Dermis microvascular lymphatic vessel endothelial cell (primary cell): ENCODE measurements at places on chromosomes 5 and 9.
A peak's percentile ranks its signal among the peaks of the same experiment; 100 is the strongest.

DNA sequence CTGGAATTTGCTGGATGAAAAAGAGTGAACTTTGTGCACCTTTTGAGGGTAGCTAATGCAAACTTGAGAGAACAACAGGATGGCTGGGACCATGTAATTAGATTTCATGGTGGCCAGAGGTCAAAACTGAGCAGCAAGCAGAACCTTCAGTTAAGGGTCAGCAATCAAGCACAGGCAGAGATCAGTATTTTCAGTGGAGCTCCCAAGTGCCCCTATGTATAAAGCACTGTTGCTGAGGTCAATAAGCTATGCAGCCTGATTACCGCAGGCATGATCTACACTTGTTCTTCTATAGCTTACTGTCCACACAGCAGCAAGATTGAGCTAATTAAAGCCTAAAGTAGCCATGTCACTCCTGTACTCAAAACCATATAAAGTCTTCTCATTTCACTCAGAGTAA lies 62.1 kb upstream of the TMC1 start:
- DNase-seq, result no peak

- no peak for DNase-seq
Observed at GRCh38 chr9:68964102-68964541, 49.8 kb downstream of the PRKACG start.

DNA sequence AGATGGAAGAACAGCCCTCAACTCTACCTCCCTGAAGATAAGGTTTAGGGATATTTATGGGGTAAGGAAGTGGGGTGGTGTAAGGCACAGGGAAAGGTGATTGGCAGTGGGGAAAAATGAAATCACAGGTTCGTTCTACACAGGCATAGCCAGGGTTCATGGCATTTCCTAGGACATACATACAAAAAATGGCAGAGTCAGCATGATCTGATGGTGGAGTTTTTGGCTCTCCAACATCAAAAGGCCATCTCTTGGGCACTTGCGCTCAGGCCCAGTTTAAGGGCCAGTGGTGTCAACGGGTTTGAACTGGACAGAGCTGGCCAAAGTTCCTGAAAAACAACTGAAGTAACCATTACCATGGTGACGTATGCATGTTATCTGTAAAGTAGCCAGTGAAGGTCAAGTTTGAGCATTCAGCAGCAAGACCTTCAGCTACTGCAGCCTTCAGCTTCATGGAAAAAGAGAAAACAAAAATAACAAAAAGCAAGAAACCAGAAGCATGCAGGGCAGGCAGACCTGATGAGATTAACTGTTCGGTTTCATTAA lies 92.8 kb downstream of the SMARCA2 start:
- no peak for DNase-seq

DNA sequence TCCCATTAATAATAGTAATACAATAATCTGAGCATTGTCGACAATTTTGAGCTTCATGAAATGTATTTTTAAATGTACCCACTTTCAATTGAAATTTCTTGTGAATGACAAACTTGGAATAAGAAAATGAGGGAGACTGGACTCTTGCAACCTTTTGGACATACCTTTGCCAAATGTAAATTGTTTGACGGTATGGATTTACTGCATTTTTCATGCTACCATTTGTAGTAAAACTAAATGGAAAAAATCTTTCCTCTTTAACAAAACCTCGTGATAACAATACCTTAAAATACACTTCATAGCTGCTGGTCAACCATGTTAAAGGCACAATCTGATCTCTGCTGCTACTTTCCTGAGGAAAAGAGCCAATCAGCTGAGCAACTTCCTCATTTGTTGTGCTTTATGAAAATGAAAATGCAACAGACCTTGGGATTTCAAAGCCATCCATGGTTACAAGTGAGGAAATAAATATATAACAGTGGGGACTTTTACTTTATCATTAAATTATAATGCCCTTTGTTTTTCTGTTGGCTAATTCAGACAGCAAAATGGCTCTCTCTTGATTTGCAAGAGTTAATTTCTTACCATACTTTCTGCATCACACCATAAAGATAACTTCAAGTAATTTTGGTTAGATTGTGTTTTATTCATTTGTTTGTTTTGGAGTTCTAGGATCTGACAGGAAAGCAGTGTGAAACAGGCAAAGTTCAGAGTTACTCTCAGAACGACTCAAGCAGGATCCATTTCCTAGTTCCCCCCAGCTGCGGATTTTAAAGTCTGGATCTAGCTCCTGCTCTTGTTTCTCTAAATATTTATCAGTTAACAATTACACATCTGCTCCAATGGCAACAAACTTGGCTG lies 1.1 kb downstream of the ALDH1A1 start:
- peak; percentile 28 for DNase-seq

- no peak for DNase-seq
Observed at GRCh38 chr9:124190761-124191160, 67.0 kb upstream of the NEK6 start.

DNA sequence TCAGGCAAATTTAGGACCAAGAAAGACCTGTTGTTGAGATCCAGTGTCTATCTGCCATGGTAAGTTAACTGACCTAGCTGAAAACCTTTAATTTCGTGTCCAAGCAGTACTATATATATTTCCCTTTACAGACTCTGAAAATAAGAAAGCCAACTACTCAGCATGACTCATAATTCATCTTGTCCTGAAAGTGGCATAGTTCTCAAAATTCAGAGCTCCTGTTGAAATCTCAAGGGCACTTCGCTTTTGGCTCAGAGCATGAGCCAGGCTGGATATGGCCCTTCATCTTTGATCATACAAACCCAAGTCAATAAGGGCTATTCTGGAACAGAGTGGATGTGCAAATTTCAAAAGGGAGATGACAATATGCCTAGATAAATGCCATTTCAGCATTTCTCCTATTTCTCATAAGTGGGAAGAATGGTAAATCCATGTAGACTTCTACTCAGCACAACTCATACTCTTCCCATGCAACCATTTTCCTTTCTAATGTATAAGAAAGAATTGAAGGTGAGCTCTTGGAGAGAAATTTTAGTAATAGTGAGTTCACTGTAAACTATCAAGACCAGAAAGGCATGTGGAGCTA lies 567.9 kb upstream of the DAB2 start:
- DNase-seq, result no peak

- DNase-seq, result no peak
Observed at GRCh38 chr5:60843386-60843935, 608 bp downstream of the ELOVL7 start.

GRCh38 chr9:70641631-70642030 lies 227.2 kb upstream of the KLF9 start:
- peak; percentile 59 for DNase-seq

GRCh38 chr5:125327676-125328075 lies 581.2 kb upstream of the ZNF608 start:
- DNase-seq, result no peak

- no peak for DNase-seq
Observed at GRCh38 chr9:97176206-97176605, 131.3 kb upstream of the CCDC180 start.

GRCh38 chr5:150138551-150139265 lies 16.9 kb downstream of the PDGFRB start:
- DNase-seq, result peak; percentile 85

- no peak for DNase-seq
Observed at GRCh38 chr5:82885627-82886389, 191.4 kb downstream of the TMEM167A start.

GRCh38 chr9:8301296-8301695 lies 501.7 kb upstream of the DMAC1 start:
- DNase-seq, result no peak

GRCh38 chr5:87722286-87722685 lies 309.6 kb upstream of the CCNH start:
- DNase-seq, result no peak

DNA sequence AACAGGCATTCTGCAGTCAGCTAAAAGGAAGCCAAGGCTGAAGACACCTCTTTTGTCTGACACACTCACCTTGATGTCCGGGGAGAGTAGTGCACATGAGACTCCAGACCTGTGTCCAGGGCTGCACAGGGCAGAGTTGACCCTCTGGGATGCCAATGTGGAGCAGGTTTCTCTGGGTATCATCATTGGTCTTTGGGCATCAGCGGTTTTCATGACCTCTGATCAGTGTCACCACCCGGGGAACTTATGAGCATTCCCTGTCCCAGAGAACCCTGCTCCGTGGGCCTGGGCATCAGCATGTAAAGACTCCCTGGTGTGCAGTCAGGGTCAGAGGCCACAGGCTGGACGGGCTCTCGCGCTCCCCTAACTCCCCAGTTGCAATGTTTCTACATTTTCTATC lies 80.2 kb downstream of the NSUN2 start:
- no peak for DNase-seq

DNA sequence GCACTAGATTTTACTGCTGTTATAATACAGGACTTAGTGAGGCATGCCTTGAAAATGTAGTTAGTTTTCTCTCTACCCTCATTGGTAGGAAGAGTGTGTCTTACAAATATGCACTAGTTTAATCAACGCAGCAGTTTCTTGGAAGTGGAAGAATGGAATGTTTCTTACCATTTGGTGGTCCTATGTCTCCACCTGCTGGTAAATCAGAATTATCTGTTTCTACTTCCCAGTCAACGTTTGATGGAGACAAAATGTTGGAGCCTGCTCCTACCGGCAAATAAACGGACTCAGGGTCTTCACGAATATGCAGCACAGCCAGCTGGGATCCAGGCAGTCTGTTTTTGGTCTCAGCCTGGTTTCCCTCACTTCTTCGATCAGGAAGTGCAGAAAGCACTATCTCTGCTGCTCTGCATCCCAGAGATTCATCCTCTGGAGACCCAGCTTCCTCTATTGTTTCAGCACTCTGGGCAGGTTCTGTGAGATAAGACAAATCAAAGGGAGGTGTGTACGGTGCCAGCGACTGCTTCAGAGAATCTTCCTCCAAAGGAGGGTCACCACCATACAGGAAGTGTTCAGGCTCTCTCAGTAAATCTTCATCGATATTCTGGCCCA lies 59.5 kb upstream of the PCA3 start:
- DNase-seq, result peak; percentile 89

GRCh38 chr9:82922686-82923085 lies 140.3 kb downstream of the RASEF start:
- no peak for DNase-seq

DNA sequence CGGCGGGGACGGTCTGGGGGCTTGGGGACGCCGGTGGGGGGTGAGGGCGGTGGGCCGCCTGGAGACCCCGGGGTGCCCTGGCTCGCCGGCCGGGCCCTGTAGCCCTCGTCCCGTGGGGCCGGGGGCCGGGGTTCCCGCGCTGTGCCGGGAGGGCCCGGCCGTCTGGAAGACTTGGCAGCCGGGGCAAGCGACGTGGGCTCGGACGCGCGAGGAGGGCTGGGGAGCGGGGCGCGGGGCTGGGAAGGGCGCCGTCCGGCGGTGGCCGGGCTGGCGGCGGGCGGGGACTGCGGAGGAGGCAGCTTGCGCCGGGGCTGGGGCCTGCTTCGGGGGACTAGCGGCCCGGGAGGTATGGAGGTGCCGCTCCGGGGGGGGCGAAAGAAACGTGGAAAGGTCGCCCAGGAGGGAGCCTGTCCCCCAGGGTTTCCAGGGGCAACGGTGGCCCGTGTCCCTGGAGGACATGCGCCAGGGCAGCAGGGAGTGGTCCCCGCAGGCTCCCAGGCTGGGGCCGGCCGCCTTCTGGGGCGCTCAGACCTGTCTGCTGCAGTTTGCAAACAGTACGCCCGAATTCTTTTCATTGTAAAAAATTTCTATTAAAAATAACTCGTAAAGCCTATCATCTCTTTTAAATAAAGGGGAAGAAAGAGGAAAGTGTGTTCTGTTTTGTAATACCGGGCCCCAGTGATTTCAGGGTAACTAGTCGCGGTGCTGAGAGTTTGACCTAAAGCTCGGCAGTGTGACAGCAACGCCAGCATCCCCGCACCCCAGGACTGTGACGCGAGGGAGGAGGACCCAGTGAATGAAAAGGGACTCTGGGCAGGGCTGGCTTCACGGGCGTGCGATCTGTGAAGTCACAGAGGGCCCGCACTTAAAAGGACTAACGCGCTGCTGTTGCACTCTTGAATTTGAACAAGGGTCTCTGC lies 752 bp upstream of the ANKH start:
- DNase-seq, result no peak

- DNase-seq, result no peak
Observed at GRCh38 chr9:98530806-98531386, 177.8 kb downstream of the GABBR2 start.

DNA sequence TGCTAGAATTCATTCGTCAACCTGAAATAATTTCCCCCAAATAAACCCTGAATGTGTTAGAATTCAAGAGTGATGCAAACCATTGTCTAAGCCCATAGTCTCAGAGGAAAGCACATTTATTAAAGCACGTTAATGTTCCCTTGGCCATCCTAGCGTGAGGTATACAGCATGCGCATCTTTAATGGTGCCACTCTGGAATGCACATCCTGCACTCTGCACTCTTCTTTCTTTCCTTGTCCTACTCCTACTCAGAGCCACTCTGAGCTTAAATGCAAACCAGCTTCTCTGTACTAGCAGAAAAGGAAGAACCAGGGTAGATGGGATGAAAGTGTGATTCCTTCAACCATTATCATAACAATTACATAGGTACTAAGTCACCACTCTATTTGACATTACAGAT lies 50.4 kb downstream of the ARL15 start:
- no peak for DNase-seq

- DNase-seq, result no peak
Observed at GRCh38 chr9:9997585-9997984, 615.2 kb downstream of the PTPRD start.

- no peak for DNase-seq
Observed at GRCh38 chr5:72125941-72126620, 18.8 kb downstream of the MAP1B start.

DNA sequence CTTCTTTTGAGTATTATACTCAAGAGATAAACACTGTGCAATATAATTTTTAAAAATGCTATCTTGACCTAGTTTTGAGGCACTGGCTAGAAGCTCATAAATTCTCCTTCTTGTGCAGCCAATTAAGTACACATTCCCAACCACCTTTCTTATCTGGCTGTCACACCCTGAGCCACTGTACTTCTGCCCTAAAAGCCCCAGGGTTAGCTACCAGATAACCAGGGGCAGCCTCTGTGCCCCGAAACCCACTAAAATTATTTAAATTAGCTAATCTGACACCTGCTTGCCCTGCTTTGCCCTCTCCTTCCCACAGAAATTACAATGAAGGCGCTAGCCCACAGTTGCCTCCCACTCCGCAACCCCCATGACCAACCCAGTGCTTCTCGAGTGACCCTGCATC lies 597.3 kb upstream of the TYRP1 start:
- DNase-seq, result no peak

DNA sequence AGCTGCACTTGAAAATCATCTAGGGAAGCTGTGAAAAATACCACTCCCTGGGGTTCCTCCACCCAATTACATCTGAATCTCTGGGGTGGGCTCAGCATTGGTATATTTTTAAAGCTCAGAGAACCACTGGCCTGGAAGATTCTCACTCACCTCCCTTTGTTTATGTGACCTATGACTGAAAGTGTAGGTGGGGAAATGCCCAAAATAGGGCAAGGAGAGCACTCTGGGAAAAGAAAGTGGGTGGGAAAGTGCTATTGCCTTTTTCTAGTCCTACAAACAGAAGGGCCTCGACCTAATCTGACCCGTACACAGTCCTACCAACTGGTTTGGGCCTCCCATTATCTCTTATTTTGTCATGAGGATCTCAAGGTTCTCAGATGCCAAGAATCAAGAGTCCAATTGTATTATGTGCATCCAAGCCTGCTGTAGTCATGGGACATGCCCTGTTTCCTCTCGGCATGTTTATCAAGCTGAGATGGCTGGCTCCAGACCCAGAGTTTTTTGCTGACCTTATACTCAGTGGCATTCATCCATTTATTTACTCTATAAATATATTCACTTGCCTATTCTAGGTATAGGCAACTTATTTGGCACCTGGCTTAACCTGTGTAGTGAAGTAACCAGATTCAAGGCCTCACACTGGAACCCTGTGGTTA lies 483.7 kb downstream of the ENC1 start:
- DNase-seq, result no peak

GRCh38 chr5:7825630-7826029 lies 25.3 kb downstream of the CFAP90 start:
- DNase-seq, result no peak
